ENCODE measurements at places on chromosomes 11 and 22.
A peak's percentile ranks its signal among the peaks of the same experiment; 100 is the strongest.

GRCh38 chr11:69295995-69296889 lies 2.3 kb downstream of the MYEOV start:
- DNase-seq = peak; percentile 9

DNA sequence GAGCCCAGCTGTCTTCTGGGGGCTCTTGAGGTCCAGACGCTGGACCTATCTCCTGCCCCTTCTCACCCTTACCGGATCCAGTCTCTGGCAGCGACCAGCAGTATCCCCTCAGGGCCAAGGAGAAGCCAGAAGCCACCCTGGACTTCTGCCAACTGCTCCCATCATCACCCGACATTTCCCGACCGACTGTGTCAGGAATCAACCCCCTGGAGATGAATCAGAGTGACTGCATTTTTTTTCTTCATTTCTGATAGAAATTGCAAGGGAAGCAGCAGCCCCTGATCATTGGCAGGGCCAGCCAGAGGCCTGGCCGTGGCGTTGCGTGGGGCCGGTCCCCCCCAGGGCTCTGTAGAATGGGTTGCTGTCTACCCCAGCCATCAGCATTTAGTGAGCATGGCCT lies 5.2 kb upstream of the LIF start:
- DNase-seq = no peak

GRCh38 chr11:80722629-80723028 lies 1281.8 kb upstream of the TENM4 start:
- no peak for DNase-seq

DNA sequence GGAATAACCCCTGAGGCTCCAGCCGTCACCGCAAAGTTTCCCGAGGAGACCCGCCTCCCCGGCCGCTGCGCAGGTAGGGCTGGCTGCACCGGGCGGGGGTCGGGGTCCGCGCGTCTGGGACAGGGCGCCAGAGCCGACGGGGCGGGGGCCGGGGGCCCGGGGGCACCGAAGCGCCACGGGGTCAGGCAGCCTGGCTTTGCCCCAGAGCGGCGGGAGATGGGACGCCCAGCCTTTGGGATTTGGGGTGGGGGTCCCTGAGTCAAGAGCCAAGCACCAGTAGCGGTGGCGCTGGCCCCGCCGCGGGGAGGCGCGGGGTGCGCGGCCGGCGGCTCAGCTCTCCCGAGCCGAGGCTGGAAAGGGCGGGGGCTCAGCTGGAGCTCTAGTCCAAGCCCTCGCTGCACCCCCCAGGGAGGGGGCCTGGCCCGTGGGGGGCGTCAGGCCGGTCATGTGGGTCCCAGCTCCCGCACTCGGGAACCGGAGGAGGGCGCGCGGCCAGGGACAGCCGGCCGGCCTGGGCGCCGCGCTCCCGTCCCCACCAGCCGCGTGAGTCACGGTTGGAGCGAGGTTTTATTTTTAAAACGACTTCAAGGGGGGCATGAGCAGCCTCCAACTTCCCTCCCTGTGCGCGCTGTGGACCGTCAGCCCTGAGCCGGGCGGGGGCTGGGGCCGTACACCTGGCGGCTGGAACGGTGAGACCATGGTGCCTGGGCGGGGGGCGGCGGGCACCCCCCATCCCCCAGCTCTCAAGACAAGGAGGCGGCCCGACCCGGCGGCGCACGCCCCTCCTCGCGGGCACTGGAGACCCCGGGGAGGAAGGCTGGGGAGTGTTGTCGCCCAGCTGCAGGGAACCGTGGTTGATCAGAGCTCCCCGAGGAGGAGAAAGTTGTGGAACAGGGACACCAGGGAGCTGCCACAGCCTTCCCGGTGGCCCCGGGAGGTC lies 626 bp downstream of the FLRT1 start:
- DNase-seq = no peak

- no peak for DNase-seq
Measured at GRCh38 chr11:128745311-128746136, 51.7 kb downstream of the FLI1 start.

GRCh38 chr22:32794449-32795213 lies 6.9 kb upstream of the TIMP3 start:
- no peak for DNase-seq

GRCh38 chr11:114915871-114916805 lies 237.8 kb downstream of the NXPE2 start:
- no peak for DNase-seq

DNA sequence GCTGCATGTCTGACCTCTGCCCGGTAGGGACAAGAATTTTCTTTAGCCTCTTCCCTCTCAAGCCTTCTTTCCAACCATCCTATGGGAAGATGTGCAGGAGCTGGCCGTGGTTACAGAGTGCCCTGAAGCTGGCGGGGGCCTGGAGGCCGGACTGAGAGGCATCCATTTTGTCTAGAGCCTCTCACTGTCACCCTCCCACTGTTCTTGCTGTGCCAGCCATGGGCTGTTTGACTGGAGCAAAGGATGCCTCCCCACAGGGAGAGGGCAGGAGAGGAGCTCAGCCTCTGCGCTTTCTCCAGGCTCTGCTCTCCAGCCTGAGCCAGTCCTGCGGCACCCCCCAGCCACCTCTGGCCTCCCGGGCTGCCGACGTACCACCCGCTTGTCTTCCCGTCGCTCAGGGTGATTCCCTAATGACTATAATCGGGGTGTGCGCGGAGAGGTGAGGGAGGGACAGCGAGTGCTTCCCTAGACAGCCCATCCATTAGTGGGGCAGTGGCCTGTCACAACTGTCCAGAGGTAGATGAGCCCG lies 123.8 kb downstream of the NECTIN1 start:
- no peak for DNase-seq

- DNase-seq = peak; percentile 74
Measured at GRCh38 chr11:46315033-46315738, 32.1 kb upstream of the DGKZ start.

Data from CD4-positive, alpha-beta T cell treated with Interleukin-4 for 1 hour (primary cell).